ENCODE measurements at places on chromosomes 1 and 21.

GRCh38 chr1:116448785-116449385 lies 75.8 kb downstream of the ATP1A1 start:
- no peak for DNase-seq

GRCh38 chr1:218537122-218537913 lies 192.2 kb downstream of the TGFB2 start:
- no peak for DNase-seq

GRCh38 chr1:156560585-156561163 lies 11.7 kb downstream of the IQGAP3 start:
- DNase-seq: no peak

DNA sequence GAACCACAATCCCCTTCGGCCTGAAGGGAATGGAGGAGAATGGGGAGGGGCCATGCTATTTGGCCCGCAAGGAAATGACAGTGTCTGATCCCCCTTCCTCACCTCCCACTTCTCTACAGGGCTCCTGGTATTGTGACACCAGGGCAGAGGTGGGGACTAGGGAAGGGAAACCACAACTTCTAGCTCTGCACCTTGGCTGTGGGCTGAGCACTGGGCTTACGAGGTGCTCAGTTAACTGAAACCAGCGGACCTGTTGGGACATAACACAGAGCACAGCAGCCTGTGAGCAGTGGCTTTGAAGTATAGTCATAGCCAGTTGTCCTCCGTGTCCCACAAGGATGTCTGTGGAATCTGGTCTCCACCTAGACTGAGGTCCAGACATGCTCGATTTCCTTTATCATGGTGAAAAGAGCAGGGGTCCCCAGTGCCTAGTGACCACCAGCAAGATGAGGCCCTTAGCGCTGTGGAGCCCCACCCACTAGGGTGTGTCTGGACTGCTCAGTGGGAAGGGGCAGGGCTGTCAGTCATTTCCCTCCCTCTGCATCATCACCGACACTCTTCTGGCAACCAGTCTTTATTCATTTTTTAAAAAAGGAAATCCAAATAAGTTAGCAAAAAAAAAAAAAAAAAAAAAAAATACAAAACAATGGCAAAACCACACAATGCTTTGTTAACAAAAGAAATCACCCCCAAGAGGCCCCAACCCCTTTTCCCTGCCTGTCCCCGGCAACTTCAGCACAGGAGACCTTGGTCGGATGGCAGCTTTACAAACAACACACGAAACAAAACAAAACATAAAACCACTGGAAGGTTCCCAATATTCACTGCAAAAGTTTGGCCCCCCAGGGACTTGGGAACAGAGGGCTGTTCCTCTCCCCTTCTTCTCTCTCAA lies 3.0 kb downstream of the MYOG start:
- DNase-seq: no peak

Data from activated T-helper 1 cell treated with anti-CD3 and anti-CD28 coated beads, Interleukin-2, amount 50 U/mL, for 16 hours (primary cell).